Choroid plexus epithelial cell (primary cell): ENCODE measurements at places on chromosomes 4 and X.
A peak's percentile ranks its signal among the peaks of the same experiment; 100 is the strongest.

DNA sequence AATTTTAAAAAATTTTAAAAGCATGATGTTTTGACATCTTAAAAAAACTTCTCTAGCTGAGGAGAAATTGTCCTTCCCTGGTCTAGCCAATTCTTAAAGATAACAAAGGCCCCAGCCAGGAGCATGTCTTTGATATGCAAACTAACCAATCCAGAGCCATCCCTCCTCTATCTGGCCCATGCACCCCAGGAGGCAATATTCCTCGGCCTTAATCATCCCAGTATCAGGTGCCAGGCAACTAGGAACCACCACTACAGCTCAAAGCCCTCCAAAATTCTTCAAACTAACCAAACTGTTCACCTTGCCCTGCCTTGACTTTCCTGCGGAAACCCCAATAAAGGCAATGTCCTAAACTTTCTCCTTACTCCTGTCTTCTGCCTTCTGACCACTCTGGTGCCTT is 97.8 kb upstream of the USP9X start:
- no peak for DNase-seq

- DNase-seq = no peak
Measured at GRCh38 chr4:183139058-183139750, 40.1 kb downstream of the WWC2 start.

GRCh38 chr4:2702361-2702760 is 53.8 kb downstream of the TNIP2 start:
- DNase-seq = no peak

GRCh38 chr4:13559413-13559812 is 15.1 kb upstream of the NKX3-2 start:
- peak; percentile 79 for DNase-seq

DNA sequence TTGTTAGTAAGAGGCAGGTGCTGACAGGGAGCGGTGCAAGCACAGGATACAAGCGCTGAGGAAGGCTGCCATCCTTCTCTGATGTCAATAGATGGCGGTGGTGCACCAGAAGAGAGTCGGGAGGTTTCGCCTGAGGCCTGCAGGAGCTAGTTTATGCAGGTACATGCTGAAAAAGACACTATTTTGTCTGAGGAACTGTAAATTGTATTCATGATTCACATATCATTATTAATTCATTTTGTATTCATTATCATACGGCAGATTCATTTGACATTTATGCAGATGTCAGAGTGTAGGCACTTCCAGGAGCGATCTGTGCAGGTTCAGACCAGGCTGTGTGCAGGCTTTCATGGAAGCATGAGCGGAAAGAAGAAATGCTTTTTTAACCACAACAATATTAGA is 824.0 kb downstream of the STIM2 start:
- peak; percentile 71 for DNase-seq

- DNase-seq = peak; percentile 10
Measured at GRCh38 chrX:44462850-44463249, 79.8 kb downstream of the FUNDC1 start.
